Activated T-cell treated with anti-CD3 and anti-CD28 coated beads for 4 hours (primary cell): ENCODE measurements at places on chromosomes 3 and 15.

- no peak for DNase-seq
Observed at GRCh38 chr3:186254676-186255650, 107.1 kb downstream of the DGKG start.

- no peak for DNase-seq
Observed at GRCh38 chr3:66410976-66411375, 89.8 kb downstream of the LRIG1 start.

DNA sequence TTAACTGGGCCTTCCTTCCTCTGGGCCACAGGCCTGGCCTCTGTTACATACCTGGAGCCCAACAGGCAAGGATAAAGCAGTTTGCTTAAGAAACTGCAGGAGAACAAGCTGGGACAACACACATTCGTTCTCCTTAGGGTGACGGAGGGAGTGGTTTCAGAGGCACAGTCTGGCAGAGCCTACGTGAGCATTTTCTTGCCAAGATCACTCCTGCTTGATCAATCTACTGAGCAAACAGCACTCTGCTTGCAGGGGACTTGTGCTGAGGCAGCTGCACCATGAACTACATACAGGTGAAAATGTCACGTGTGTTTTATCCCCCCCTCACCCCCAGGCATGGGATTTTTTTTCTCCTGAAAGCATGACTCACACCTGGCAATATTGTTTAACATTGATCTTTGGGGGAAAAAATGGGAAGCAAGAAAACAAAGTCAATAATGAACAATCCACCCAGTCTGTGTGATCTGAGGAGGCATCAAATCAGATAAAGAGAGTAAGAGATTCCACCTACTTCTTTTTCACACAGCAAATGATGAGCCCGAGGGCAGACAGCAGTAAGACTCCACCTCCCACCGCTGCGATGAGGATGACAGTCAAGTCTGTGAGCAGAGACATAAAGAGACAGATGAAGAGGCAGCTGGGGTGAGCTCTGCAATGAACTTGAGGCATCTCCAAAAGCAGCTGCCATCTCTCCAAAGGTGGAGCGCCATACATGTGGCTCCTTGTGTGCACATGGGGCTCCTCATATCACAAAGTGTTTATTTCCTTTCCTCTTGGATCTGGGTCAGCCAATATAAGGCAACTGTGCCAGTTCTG, 57.4 kb downstream of the CDCP1 start:
- DNase-seq: no peak

GRCh38 chr3:134663721-134664456, 13.1 kb upstream of the KY start:
- no peak for DNase-seq

- DNase-seq: no peak
Observed at GRCh38 chr3:112979244-112979832, 4.4 kb upstream of the CD200R1 start.

- no peak for DNase-seq
Observed at GRCh38 chr15:62950462-62950931, 92.0 kb upstream of the TPM1 start.

DNA sequence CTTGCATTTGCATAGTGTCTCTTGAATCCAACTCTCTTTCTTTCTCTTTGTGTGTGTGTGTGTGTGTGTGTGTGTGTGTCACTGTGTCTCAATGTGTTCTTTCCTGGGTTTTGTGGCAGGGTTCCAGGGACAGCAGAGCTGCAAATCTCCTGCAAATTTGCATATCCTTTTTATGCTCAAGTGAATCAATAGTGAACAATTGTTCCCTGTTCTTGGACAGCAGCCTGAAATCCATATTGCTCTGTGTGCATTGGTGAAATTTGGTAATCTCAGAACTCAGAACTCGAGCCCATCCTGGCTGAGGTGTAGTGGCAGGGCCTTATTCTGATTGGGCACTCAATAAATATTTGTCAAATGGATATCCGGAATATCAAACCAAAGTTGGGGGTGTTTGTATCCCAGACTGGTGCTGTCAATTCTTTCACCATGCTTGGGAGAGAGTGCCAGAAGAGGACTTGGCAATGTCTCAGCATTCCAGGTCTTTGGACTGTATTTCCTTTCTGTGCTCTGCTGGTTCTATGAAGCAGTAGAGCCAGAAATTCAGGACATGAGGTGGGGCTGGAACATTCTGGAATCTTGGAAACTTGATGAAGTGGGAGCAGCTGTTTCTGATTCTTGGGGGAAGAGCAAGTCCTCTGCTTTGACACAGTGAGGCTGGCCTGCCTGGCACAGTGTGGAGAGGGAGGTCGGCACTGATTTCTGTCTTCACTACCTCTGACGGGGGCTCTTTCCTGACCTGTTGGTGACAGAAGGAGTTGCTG, 380.6 kb upstream of the C2CD4B start:
- DNase-seq: no peak

DNA sequence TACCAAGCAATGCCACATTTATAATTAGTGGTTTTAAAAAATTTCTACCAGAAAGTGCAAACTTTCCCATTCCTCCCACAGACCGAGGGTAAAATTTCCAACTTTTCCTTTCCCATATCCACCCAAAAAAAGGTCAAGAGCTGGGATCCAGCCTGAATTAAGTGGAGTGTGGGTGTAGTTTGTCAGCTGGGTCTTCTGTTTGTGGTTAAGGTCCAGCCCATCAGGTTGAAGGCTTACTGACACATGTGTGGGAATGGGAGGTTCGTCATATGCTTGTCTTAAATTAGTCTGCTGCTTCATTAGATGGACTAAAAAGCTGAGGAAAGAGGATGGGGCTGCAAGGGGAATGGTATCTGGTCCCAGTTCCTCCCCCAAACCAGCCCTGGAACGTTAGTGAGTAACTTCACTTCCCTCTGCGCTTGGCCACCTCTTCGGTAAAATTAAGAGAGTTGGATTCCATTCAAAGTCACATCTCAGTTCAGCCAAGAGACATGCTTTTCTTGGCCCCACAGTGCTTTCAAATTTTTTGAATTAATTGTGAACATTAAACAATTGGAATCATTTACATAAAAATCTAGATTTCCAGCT, 59.0 kb upstream of the PLCL2 start:
- DNase-seq: no peak

DNA sequence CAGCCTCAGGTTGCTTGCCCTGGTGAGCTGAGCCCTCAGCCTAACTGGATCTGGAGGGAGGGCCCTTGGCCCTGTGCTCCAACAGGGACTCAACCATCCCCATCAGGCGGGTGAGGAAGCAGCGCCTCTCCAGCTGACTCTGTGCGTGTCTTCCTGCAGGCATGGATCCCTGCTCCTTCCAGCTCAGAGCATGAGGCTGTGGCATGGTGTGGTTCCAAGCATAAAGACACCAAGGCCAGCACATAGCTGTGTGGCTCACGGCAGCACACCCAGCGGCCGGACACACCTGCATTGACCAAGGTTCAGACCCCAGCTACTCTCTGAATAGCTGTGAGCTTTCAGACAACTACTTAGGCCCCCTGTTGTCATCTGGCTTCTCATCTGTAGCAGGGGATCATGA, 131.0 kb upstream of the PLXNA1 start:
- no peak for DNase-seq

- DNase-seq: no peak
Observed at GRCh38 chr15:35944945-35945585, 399.1 kb upstream of the DPH6 start.

DNA sequence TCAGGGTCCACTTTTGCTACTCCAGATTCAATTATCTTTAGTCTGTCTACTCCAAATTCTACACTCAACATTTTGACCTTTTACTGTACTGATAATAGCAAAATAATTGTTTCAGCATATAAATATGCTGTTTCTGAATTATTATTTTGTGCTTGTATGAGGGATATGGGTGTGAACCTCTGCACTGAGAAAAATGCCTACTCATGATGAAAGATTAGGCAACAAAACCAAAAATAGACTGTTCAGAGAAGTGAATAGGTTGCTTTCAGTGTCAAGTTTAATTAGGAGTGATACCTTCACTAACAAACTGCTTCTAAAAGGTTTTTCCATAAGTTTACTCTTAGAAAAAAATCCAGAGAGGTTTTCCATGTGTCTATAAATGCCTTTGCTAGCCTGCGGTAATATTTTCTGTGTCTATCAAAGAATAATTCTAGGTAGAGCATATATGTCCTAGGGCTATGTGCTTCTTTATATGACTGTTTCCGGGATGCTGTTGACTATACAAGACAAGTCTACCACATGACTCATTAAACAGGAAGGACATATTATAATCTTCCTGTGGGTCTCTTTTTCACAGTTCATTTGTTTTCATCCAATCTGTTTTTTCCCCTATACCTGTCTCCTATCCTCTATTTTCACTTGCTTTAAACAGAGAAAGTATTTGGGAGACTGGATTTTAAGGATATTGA, 218.5 kb upstream of the TTC14 start:
- no peak for DNase-seq

- DNase-seq: no peak
Observed at GRCh38 chr3:72797773-72798543, 50.3 kb downstream of the SHQ1 start.

DNA sequence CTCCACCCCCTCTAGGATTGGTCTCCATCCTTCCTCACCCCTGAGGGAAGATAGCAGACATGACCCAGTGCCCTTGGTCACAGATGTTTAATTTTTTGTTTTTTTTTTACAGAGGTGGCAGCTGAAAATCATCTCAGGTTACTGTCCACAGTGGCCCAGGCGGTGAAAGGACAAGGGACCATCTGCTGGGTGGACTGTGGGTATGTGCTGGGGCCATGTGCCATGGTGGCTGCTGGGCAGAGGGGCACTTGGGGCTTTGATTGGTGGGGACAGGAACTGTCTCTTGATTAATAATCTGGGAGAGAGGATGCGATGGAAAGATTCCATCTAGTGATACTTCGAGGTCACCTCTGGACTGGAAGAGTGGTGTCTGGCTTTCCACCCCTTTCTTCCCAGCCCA, 25.4 kb downstream of the PDIA5 start:
- no peak for DNase-seq

DNA sequence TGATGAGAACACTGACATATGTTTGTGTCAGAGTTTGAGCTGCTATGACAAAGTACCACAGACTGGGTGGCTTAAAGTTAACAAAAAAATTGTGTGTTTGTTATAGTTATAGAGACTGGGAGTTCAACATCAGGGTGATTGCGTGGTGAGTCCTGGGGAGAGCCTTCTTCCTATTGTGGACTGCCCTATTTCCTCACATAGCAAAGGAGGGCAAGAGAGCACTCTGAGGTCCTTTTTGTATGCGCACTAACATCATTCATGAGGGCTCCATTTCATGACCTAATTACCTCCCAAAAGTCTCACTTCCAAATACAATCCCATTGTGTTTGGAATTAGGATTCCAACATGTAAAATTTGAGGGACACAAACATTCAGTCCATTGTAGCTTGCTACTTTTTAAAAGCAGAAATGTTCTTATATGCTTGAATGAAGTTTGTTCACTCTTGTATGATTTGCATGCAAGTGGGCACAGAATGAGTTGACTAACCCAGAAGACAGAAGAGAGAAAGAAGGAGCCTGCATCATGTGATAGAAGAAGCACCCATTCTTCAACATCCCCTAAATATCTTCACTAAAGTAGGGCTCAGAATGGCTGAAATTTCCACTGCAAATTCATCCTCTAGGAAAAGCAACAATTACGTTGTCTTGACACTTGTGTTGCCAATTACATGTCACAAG, 18.9 kb upstream of the ALCAM start:
- DNase-seq: no peak

DNA sequence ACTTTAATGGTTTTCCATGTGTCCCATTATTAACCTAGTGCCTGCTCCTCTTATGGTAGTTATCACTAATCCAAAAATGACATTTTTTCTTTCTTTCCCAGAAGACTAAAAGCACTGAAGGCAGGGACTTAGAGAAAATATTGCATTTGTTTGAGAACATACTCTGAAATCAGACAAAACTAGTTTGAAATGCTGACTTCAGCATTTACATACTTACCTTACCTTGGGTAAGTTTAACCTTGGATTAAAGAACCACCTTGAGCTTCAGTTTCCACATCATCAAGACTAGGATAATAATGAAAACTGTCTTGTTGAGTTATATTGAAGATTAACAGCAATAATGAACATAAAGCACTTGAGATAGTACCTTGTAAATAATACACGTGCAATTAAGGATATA, 413.0 kb downstream of the SOX2 start:
- no peak for DNase-seq

GRCh38 chr3:39327746-39328349, 1.7 kb upstream of the CCR8 start:
- no peak for DNase-seq

- DNase-seq: no peak
Observed at GRCh38 chr3:127859730-127860129, 37.4 kb upstream of the MGLL start.

DNA sequence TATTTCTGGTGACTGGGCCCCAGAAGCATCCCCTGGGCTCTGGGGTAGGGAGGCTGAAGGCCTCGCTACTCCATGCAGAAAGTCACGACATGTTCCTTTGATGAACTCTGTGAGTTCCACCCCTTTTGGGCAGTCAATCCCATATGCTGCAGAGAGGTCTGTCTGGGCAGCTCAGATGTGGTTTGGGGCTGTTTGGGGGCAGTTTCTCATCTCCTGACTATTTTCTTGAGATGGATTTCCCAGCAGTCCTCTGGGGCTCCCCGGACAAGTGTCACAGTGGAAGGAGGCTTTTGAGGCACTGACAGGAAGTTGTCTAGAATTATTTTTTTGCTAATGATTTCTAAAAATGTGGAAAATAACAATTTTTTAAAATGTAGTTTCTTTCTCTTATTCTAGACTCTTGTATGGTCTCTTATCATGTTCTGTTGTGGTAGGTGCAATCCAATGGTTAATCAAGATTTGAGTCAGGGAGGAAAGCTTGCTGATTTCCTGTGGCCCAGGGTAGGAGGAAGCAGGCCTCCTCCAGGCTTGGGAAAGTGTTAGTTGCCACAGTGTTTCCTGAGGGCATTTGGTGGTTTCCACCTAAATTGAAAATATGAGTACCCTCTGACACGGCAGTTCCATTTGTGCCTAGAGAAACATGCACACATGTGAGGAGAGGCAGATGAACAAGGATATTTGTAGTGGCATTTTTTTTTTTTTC, 19.9 kb upstream of the TATDN2 start:
- no peak for DNase-seq

GRCh38 chr3:69890084-69890483, 109.4 kb upstream of the SAMMSON start:
- DNase-seq: no peak

GRCh38 chr15:52760562-52760961, 29.6 kb downstream of the ONECUT1 start:
- no peak for DNase-seq

GRCh38 chr15:92580521-92580920, 75.1 kb downstream of the FAM174B start:
- no peak for DNase-seq

- no peak for DNase-seq
Observed at GRCh38 chr15:52532427-52532826, 3.7 kb upstream of the MYO5A start.

DNA sequence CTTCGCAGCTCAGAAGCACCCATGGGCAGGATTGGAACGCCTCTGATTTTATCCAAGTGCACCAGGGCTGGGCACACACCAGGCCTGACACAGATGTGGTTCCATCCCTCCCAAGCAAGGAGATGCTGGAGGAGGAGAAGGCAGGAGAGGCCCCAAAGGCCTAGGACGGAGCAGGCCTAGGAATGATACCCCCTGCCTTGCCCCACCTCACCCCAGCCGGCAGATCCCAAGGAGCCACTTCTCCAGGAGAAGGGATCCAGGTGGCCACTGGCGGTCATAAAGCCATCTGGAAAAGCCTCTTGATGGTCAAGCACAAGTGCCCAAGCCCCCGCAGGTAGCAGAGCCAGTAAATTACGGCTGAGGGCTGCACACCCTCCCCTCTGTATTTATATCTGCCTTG, 211.8 kb downstream of the TBC1D2B start:
- DNase-seq: no peak
